ENCODE measurements at places on chromosomes 2 and 18.

GRCh38 chr2:161122772-161123530, 37.3 kb upstream of the TANK start:
- DNase-seq, result no peak

GRCh38 chr18:46652372-46652771, 4.6 kb downstream of the LOXHD1 start:
- DNase-seq, result no peak

GRCh38 chr2:43049836-43050801, 176.3 kb downstream of the ZFP36L2 start:
- DNase-seq, result no peak

GRCh38 chr18:35623255-35623654, 41.7 kb downstream of the GALNT1 start:
- DNase-seq, result no peak

GRCh38 chr2:237196866-237197618, 111.4 kb downstream of the COPS8 start:
- DNase-seq, result no peak

- no peak for DNase-seq
Observed at GRCh38 chr2:69177785-69178636, 165.0 kb downstream of the ANTXR1 start.

- DNase-seq, result no peak
Observed at GRCh38 chr2:8487461-8487932, 194.4 kb upstream of the ID2 start.

DNA sequence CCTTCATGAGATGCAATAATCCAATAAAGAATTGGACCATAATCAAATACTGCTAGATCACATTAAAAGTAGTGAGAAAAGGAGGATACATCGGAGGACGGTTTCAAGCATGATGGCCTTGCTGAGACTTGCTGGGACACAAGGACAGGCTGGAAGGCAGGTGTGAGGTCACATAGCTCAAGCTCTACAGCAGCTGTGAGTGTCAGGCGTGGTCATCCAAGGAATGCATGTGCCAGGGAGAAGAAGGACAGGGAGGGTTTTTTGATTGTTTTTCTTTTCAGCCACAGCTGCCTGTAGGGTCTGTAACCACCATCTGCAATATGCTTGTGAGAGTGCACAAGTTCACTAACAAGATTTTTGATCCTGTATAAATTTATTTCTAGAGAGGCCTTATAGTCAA, 57.6 kb downstream of the BMP10 start:
- no peak for DNase-seq

DNA sequence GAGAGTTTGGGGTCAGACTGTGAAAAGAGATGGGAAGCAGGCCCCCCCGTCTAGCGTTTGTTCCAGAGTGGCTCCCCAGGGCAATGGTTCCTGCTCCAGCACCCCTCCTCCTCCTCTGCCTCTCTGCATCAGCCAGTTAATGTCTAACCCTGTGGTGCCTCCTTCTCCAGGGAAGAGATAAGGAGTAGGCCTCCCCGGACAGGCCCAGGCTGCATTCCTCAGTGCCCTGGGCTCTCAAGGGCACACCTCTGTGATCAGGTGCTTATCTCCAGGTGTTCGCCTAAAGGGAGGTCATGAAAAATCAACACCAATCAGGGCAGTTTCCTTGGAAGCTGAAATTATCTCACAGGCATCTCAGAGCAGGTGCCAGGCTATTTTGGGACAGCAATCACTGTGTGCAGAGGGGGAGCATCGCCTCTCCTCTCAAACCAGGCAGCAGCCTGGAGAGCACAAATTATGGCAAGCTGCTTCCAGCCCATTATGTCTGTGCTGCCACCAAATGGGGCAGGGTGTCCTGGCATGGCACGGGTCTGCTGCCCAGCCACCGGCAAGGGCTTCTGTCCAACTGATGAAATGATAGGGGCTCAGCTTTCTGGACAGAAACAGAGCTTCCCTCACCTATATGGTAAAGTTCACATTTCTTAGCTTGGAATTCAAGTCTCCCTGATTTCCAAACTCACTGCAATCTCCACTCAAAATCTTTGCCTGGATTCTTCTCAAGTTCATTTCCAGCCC, 255.8 kb upstream of the SLC14A2 start:
- DNase-seq, result no peak

DNA sequence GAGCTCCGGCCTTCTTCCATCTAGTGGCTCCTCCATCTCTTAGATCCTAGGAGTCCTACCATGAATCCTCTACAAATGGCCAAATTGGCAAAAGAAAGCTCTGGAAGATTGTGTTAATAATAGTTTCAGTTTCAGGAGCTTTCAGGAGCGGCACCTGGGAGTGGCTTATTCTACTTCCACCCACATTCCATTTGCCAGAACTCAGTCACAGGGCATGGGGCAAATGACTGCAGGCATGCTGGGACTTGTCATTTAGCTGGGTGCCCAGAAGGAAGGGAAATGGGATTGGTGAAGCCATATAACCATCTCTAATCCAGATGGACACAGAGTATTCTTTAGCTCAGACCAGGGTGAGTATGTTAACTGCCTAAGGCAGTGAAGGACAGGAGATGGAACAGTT, 3.6 kb upstream of the LRATD1 start:
- no peak for DNase-seq

GRCh38 chr2:133326652-133327397, 241.4 kb downstream of the NCKAP5 start:
- no peak for DNase-seq

Measured in activated CD4-positive, alpha-beta T cell treated with anti-CD3 and anti-CD28 coated beads for 1 hour (primary cell).